ENCODE measurements at places on chromosomes 1 and 21. TPM values are rescaled to one million over a fixed set of nuclear protein-coding genes. Genes with fewer than 3 reads are reported as not detected.

- no peak for DNase-seq
Measured at GRCh38 chr1:117702654-117703053, 96.8 kb downstream of the TENT5C start.

DNA sequence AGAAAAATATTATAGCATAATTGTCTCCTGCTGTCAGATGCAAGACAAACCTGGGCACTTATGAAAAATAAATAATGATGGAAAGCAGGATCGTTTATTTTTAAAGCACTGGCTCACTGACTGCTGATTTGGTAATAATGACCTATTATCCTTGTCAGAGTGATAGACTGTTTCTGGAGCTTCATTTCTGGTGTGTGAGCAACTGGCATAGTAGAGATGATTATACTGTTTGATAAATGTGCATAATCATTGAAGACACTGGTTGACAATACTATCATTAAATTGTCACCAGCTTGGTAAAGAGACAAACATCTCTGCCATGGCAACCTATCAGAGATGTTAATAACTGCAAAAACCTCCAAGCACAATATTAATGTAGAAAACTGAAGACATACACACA lies 179.9 kb upstream of the ZNF644 start:
- DNase-seq, result no peak

- peak; percentile 89 for DNase-seq
Measured at GRCh38 chr1:162562470-162562828, 927 bp downstream of the UAP1 start.

DNA sequence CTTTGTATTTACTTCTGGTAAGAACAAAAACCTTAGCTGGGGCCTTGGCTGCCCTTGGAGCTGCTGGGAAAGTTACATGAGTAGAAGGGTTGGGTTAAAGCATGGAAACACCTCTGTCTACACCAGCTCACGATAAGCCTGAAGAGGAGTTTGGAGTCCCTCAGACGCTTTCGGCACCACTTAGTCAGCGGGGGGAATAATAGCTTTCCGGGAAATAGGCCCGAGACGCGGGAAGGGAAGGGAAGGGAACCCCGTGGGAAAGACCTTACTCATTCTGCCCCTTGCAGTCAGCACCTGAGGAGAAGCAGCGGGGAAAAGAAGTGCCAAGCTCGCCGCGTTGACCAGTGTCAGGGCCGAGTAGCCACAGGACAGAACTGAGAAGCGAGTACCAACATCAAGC lies 66.4 kb upstream of the PDE9A start:
- DNase-seq, result no peak

DNA sequence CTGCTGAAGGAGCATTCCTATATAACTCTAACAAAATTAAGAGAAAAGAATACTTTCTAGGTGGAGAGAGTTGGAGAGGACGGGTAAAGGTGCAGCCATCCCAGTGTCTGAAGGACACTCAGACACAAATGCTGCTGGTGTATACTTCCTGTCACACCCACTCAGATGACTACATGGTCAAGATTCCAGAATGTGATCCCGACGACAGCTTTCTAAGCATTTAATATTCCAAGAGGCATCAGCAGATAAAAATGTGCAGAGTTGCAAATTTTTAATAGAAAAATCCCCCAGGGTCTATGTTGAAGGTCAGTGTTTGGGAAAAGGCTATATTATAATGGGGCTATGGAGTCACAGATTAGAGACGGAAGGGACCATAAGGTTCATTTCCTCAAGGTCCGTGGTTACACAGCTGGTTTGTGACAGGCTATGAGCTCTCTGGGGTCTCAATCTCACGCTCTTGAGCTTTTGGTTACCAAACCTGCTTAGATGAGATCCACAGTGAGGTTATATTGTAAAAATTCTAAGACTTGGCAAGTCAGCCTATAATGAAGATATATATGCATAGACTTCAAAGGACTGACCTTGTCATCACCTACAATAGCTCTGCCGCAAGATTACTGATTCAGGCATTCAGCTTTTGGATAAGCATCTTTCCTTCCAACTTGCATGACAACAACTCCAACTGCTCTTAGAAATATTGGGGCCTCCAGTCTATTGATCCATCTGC lies 35.1 kb downstream of the ZNF281 start:
- DNase-seq, result peak; percentile 73

- no peak for DNase-seq
Measured at GRCh38 chr1:51295926-51296325, 34.4 kb downstream of the TTC39A start.

DNA sequence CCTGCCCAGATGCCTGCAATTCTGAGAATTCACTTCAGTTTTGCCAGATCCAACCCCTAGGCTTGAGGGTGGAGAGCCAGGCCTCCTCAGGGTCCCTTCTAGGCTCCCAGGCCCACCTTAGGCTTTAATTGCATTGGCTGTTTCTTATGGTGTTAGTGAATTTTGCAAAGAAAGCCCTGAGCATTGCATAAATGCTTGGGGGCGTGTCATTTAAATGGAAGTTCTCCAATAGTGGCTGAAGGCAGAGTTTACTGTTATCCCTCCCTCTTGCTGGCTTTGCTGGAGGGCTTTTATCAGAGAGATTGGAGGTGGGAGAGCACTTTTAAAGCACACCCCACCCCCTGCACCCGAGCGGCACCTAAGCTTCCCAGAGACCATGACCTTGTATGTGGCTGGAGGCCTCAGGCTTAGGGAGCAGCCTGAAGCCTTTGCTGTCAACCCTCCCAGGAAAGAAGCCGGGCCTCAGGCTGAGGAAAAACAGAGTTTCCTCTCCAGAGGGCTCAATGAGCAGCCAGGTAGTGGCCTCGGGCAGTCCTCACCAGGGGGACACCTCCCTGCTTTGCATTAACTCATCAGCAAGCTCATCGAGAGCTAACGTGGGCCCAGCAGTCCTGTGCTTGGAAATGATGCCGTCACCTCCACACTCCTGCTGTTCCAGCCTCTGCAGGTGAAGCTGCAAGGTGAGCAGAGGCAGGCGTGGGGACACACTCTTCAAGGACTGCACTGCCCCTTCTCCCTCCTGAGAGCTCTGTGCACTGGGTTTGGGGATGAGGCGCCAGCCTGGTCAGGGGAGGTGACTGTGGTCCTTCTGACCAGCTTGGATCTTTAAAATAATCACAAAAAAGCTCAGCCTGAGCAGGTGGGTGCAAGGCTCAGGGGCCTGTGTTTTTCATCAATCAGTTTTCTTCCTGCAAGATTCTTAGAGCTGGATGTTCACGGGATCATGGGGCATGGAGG lies 58.0 kb downstream of the STUM start:
- peak; percentile 39 for DNase-seq

DNA sequence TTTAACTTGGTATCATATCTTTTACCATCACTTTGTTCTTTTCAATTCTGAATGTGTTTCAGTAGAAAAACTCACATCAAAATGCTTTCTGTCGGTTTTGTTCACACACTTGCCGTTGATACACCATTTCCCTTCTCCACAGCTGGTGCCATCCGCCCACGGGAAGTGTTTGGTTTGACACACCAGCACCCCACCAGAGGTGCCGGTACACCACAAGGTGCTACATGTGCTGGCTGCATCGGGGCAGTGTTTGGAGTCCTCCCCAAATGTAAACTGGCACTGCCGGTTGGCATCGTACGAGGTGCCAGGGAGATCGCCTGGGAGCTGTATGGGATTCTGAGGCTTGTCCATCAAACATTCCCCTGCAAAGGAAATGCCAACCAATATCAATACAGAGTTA lies 5.0 kb downstream of the ADAMTS1 start:
- no peak for DNase-seq

DNA sequence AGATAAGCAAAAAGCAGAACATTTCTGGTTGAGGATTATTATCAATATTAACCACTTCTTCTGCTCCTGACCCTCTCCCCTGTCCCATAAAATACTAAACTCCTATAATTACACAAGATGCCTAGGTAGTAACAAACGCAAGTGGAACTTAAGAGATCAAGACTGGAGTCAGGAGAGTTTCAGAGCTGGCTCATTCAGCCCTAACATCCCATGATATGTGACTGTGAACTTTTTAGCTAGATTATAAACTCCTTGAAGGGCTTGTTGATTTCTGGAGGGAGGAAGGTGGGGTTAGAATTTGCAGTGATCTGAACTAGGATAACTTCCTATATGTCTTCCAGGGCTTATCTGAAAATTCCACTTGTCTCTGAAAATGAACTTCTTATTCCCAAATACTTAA lies 130.6 kb downstream of the TGFB2 start:
- DNase-seq, result no peak

- no peak for DNase-seq
Measured at GRCh38 chr1:233490488-233490887, 123.4 kb upstream of the KCNK1 start.

GRCh38 chr1:77545970-77546369 lies 136.5 kb downstream of the ZZZ3 start:
- peak; percentile 69 for DNase-seq

DNA sequence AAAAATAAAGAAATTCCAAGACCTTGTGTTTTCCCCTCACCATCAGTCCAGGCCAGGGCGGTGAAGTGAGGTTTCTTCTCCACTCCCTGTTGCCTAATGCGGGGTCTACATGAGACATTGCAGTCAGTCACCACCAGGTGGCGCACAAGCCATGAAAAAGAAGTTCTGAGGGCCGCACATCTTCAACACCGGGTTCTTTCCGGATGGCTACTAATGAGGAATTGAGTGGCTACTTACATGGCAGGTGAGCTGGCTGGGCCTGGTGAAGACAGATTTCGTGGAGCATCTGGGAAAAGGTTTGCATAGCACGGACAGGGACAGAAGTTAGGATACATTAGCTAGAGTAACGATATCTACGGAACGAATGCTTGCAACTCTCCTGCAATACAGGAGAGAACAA lies 15.8 kb upstream of the S100A11 start:
- peak; percentile 84 for DNase-seq

DNA sequence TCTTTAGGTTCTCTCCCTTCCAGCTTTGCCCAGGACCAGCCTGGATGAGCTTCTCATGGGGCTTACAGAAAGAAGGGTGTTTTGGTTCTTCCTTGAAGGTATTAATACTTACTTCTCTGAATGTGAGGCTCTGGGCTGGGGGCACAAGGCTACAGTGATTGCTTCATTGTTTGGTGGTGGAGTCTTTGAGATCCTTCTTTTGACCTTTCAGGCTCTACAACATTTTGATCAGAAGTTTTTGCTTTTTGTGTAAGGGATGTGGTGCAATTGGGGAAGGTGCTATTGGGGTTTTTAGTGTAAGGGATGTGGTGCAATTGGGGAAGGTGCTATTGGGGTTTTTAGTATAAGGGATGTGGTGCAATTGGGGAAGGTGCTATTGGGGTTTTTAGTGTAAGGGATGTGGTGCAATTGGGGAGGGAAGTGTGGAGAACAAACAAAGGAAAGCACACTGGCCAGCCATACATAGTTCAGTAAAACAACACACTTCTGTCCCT lies 103.6 kb upstream of the IVNS1ABP start:
- no peak for DNase-seq

- DNase-seq, result peak; percentile 99
Measured at GRCh38 chr1:64898107-64898861, 68.1 kb downstream of the JAK1 start.

- DNase-seq, result peak; percentile 96
Measured at GRCh38 chr1:116990612-116991151, 10.9 kb upstream of the CD101 start.

GRCh38 chr1:204947338-204947737 lies 76.7 kb downstream of the NFASC start:
- no peak for DNase-seq

- DNase-seq, result no peak
Measured at GRCh38 chr1:52738148-52738547, 11.9 kb downstream of the ZYG11B start.

- no peak for DNase-seq
Measured at GRCh38 chr1:222290866-222291265, 257.0 kb downstream of the HHIPL2 start.

DNA sequence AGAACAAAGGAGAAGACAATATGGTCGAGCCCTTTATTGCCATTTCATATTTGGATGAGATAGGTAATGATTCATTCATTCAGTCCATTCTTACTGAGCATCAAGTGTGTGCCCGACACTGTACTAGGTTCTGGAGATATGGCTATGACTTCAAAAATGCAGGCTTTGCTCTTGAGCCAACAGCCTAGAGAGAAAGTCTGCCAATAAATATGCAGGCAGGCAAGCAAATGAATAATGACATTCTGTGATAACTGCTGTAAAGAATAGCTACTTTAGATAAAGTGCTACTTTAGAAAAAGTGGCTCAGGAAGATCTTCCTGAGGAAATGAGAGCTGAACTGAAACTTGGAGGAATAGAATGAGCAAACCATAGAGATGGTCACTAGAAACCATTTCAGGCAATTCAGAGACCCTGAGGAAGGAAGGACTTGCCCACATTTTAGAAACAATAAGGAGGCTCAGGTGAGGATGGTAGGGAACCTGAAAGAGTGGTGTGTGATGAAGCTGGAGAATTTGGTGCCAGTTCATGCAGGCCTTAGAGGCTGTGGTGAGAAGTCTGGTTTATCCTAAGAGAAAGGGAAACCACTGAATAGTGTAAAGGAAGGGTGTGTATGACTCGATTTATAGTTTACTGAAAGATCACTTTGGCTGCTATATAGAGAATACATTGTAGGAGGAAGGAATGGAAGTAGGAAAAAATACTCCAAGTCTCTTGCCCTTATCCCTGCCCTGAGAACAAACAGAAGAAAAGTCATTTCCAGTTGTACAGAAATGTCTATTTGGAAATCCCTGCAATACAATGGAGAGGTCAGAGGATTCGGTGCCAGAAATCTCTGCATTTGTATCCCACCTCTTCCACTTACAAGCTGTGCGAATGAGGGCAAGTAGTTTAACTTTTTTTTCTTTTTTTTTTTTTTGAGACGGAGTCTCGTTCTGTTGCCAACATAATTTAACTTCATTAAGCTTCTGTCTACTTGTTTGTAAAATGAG lies 167.9 kb downstream of the VPS13D start:
- no peak for DNase-seq

- peak; percentile 15 for DNase-seq
Measured at GRCh38 chr21:26758083-26758880, 86.9 kb downstream of the ADAMTS1 start.

- peak; percentile 57 for DNase-seq
Measured at GRCh38 chr1:44632598-44632997, 41.7 kb downstream of the TMEM53 start.

The ATG4C gene
- 4.4 TPM for total RNA-seq

The FCGR3A gene
- total RNA-seq, result not detected

The CD5L gene
- not detected for total RNA-seq

The OR14C36 gene
- total RNA-seq, result not detected

The FLG2 gene
- not detected for total RNA-seq

The FCRL4 gene
- total RNA-seq, result not detected

The KCTD3 gene
- 25.7 TPM for total RNA-seq

The AJAP1 gene
- total RNA-seq, result under 0.01 TPM

The AHCYL1 gene
- 47.6 TPM for total RNA-seq

The CHRNB2 gene
- not detected for total RNA-seq
